Keratinocyte (primary cell): ENCODE measurements at places on chromosomes 1 and 21. TPM values are rescaled to one million over a fixed set of nuclear protein-coding genes. Genes with fewer than 3 reads are reported as not detected.

DNA sequence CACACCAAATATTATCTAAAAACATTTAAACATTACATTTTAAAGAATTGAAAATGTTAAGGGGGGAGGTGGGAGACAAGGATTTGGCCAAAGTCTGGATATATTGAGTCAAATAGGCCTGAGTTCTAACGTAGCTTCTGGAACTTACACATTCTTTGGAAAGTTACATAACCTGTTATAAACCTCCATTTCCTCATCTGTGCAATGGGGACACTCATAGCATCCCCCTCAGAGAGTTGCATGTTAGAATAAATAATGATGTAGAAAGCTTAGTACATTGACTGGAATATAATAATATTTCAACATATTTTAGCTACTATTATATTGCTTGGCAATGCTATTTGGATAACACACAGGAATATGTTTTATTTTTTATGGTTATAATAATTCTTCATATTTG is 117.7 kb downstream of the ATG4C start:
- no peak overlapping the region for H3K4me3 ChIP-seq
- H3K4me1 ChIP-seq, result no peaks in the 10 kb centered on the region
- H3K36me3 ChIP-seq, result no peaks in the 10 kb centered on the region
- H3K27ac ChIP-seq, result no peak overlapping the region

GRCh38 chr1:184399192-184399847 is 12.5 kb downstream of the C1orf21 start:
- H3K27me3 ChIP-seq, result no peaks in the 10 kb centered on the region
- peaks cover 17% of the 10 kb centered on the region for H3K4me1 ChIP-seq
- peak overlapping the region; percentile 6 for H3K27ac ChIP-seq
- no peak for DNase-seq
- H3K36me3 ChIP-seq, result no peaks in the 10 kb centered on the region

- DNase-seq, result no peak
- no peaks in the 10 kb centered on the region for H3K4me1 ChIP-seq
- H3K27me3 ChIP-seq, result no peaks in the 10 kb centered on the region
- no peak overlapping the region for H3K4me3 ChIP-seq
- peaks cover 93% of the 10 kb centered on the region for H3K36me3 ChIP-seq
Observed at GRCh38 chr21:41744028-41744930, 22.6 kb downstream of the RIPK4 start.

- no peaks in the 10 kb centered on the region for H3K36me3 ChIP-seq
- H3K27me3 ChIP-seq, result peaks cover 3% of the 10 kb centered on the region
- H3K4me1 ChIP-seq, result peaks cover 18% of the 10 kb centered on the region
- DNase-seq, result no peak
- H3K4me3 ChIP-seq, result no peak overlapping the region
Observed at GRCh38 chr1:203328714-203329122, 22.2 kb downstream of the FMOD start.

SMCP gene
- 0.08 to 0.53 TPM in 2 of 3 replicates, not detected in the other for polyA plus RNA-seq
